ENCODE measurements at places on chromosomes 13 and 19.

DNA sequence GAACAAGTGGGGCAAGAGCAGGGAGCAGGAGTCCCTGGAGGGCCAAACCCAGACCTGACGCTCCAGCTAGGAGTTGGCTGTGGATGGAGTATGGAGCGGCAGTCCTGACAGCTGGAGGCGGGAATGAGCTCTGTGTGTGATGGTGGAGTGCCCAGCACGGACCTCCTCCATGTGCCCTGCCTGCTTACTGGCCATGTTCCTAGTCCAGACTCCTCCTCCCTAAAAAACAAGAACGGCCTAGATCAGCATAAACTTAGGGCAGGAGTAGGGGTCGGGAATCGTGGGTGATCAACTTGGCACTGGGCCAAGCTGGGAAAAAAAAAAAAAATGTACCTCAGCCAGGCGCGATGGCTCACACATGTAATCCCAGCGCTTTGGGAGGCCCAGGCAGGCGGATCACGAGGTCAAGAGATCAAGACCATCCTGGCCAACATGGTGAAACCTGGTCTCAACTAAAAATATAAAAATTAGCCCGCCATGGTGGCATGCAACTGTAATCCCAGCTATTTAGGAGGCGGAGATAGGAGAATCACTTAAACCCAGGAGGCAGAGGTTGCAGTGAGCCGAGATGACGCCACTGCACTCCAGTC, 29.5 kb downstream of the LTBP4 start:
- no peak for DNase-seq

- DNase-seq: no peak
Observed at GRCh38 chr19:32873247-32873959, 3.8 kb upstream of the SLC7A9 start.

DNA sequence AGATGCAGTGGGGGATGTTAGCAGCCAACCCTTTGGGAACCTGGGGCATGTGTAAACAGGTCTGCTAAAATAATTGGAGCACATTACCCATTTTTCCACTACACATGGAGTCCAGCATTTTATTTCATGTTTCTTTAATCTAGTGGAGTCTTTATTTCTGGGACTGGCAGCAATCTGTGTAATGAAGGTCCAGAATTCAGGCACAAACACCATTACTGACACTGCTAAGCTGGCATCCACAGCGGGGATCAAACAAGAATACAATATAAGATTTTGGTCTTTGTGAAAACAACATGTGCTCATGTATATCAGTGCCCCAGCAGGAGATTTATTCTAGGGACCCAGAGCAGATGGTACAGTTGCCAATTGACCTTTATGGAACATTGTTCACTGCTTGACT, 1587.0 kb upstream of the PRR20A start:
- no peak for DNase-seq

GRCh38 chr13:65653613-65654012, 1576.5 kb downstream of the PCDH9 start:
- DNase-seq: peak; percentile 78

DNA sequence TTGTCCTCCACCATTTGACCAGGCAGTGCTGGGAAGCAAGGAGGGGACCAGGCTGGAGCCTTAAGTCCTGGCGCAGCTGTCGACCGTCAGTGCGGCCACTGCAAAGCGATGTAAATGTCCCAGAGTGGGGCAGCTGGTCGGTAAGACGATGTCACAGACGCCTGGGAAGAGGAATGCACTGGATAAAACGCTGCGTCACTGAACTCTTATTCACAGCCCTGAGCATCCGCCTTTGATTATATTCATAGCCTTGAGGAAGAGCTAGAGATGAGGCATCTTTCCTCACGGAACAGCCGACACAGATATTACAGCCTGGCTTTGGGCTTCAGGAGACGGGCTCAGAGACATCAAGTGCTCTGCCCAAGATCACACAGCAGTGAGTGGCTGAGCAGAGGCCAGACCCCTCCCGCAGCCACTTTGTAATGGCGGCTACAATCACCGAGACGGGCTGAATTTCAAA, 17.6 kb upstream of the TUBGCP3 start:
- no peak for DNase-seq

DNA sequence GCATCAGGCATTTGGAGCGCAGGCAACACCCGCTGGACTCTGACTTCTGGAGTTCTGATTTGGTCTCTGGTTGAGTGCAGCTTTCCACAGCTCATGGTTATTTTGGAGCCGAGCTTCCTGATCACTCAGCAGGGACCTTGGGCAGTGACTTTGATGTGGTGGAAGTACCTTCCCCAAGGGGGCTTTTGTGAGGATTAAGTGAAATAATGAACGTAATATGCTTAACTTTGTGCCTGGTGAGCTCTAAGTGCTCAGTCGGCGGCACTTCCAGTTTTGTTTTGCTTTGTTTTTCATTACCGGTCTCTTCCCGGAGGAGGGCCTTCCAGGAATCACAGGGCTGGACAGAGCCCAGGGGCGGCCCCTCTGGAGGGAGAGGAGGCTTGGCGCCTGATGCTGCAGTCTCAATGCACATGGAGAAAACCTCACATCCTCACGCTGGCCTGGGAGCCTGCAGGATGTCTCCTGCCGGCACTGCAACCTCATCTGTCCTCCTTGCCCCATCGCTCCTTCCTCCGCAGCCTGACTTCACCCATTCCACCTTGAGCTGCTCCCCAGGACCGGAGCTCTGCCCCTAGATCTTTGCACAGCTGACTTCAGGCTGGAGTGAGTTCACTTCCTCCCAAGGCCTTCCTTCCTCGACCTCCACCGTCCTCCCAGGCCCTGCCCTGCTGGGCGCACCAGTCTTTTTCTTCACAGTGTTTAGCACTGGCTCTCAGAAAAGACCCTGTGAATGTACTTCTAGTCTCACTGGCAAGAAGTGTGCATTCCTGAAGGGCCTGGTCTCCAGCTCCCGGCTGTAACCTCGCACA, 1.5 kb downstream of the PLEKHF1 start:
- DNase-seq: no peak

DNA sequence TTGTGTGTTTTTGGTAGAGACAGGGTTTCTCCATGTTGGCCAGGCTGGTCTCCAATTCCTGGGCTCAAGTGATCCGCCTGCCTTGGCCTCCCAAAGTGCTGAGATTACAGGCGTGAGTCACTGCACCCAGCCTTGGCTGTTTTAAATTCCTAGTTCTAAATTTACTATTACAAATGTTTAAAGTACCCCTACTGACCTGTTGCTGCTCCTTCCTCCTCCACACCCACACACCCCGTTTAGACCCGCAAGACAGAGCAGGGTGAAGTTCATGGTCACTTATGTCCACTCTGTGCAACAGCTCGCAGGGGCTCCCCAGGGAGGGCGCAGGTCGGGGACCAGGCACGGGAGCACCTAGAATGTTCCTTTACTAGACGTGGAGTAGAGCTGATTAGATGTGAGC, 28.7 kb downstream of the TMEM161A start:
- DNase-seq: no peak

DNA sequence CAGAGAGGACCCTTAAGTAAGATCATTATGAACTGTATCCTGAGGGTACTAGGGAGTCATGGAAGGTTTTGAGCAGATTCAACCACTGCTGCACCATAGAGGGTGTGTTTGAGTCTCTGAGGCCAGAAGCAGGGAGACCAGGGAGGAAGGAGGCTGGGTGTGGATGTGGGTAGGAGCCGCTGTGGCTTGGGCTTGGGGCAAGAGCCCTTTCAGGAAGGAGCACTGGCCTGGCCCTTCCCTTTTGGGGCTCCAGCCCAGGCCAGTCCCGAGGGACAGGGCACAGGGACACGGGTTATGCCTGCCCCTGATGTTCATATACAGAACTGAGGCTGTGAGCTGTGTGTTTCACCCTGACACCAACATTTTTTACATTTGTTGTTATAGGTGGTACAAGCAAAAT, 7.2 kb downstream of the CIC start:
- no peak for DNase-seq

- DNase-seq: no peak
Observed at GRCh38 chr19:14106840-14107239, 10.7 kb downstream of the PRKACA start.

DNA sequence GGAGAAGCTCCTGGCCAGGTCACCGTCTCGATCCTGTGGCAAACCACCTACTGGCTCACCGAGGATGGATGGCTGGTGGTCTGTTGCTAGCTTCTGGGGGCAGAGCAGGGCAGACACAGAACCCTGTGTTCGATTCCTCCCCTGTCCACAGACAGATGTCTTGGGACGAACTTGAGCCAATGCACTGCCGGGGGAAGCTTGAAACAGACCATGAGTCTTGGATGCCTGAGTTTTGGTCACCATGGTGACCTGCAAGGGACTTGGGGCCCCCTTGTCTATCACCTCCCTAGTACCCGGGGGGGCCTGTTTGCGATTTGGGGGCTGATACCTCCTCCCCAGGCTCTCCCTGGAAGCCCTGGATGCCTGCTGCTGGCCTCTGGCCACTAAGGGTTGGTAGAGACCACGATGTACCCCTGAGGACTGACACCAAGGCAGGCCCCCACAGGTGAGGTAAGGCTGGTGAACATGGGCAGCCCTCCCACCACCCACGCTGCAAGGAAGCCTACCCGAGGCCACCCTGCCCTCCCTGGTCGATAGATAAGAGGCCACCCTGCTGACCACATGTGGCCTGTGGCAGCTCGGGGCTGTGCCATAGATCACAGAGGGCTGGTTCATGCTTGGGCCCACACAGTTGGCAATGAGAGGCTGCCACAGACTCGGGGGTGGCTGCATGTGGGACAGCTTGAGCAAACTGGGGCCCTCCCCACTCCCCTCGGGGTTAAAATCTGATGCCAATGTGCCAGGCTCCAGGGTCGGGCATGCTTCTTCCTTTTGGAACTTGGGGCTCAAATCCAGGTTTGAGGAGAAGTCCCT, 10.7 kb downstream of the IQCN start:
- no peak for DNase-seq

GRCh38 chr13:64446372-64446771, 2783.8 kb downstream of the PCDH9 start:
- no peak for DNase-seq

GRCh38 chr13:30382836-30383525, 39.3 kb upstream of the UBE2L5 start:
- DNase-seq: no peak

- DNase-seq: no peak
Observed at GRCh38 chr13:42284068-42284467, 12.1 kb downstream of the AKAP11 start.

- DNase-seq: no peak
Observed at GRCh38 chr13:110336681-110337080, 29.6 kb downstream of the COL4A2 start.

DNA sequence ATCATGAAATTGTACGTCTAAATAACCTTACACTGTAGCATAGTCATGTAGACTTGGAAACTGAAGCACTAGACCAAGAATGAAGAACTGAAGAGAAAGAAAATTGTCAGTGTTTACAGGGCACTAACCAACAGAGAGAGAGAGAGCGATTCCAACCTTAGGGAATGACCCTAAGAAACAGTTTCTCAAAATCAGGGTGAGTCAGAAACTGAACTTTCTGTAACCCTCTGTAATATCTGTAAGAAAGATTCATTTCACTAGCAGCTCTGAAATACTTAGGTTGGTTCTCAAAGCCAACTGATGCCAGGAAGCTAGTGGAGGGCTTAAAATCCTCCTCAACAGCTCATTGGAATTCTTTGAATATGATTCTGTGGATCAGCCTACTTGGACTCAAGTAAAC, 936.9 kb downstream of the EFNB2 start:
- no peak for DNase-seq

DNA sequence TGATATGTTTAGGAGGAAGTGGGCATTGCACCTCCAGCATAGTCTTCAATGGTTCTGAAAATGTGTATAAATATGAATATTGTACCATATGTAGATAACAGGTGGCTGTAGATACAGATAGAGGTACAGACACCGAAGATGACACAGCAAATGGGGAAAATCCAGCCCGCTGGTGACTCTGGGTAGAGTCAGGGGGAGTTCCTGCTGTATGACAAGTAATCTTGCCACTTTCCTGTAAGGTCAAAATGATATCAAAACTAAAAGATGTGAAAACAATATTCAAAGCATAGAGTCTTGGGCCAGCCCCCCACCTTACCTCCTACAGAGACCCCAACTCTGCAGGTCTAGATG, 17.8 kb downstream of the C2CD4C start:
- DNase-seq: no peak

- DNase-seq: no peak
Observed at GRCh38 chr13:21686751-21687391, 16.0 kb downstream of the FGF9 start.

GRCh38 chr19:12607631-12608030, 3.0 kb downstream of the ZNF490 start:
- no peak for DNase-seq

- DNase-seq: no peak
Observed at GRCh38 chr13:32206097-32206740, 108.9 kb downstream of the ZAR1L start.

DNA sequence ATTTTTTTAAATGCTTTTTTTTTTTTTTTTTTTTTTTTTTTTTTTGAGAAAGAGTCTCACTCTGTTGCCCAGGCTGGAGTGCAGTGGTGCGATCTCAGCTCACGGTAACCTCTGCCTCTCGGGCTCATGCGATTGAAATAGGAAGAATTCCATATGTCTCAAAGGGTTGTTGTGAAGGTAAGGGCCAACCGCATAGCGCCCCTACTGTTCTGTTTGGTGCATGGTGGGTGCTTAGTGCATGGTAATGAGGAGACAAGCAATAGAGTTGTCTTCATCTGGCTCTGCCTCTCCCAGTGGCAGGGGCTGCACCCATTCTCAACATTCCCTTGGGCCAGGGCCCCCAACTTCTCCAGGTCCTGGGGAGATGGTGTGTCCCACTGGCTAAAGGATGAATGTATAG, 68.7 kb downstream of the RASL11A start:
- peak; percentile 8 for DNase-seq

GRCh38 chr13:48476686-48477085, 56.2 kb downstream of the RCBTB2 start:
- DNase-seq: no peak

GRCh38 chr19:6723108-6723618, 2.7 kb upstream of the C3 start:
- no peak for DNase-seq

GRCh38 chr13:58597552-58597951, 966.0 kb downstream of the PCDH17 start:
- no peak for DNase-seq

DNA sequence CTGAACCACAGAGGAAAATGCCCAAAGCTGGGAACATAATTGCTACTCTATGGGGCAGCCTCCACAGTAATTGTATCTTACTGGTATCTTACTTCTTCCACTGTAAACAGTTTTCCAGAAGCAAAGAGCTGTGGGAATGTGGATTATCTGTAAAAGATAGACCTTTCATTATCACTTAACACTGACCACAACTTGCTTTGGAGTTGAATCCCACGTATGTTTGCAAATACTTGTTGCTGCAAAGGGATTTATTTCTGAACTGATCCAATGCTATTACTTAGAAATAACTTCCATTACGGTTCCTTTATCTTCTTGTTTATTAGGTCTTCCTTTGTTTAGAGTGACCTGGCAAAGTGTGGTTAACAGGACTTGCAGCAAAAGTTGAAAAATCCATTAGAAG, 218.1 kb downstream of the KCTD12 start:
- no peak for DNase-seq

GRCh38 chr19:12932392-12933286, 872 bp downstream of the FARSA start:
- no peak for DNase-seq

DNA sequence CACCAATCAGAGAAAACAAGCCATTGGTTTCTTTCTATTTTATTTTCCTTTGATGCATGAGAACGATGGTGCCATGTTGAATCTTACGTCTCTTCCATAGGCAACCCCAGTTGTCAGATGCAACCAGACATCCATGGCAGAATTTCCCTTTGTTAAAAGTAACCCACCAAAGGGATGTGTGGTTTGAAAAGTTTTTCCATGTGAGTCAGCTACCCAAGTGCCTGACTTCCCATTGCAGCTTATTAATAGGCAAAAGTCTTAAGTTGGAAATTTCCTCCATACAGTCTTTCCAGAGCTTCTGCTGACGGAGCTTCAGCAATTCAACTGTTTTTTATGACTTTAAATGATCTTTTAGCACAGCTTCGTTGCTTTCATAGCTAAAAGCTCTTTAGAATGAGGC, 73.8 kb upstream of the FAM216B start:
- DNase-seq: peak; percentile 26
